Aorta (tissue), 5 donors: ENCODE measurements at places on chromosomes 2 and 18. TPM values are rescaled to one million over a fixed set of nuclear protein-coding genes. Genes with fewer than 3 reads are reported as not detected.

- no peaks in the 10 kb centered on the region for H3K27me3 ChIP-seq
- no peaks in the 10 kb centered on the region for H3K4me1 ChIP-seq
- H3K27ac ChIP-seq: no peak overlapping the region
- DNase-seq: no peak
- H3K4me3 ChIP-seq: no peak overlapping the region
These were observed 38.6 kb downstream of the ALPK2 start for GRCh38 chr18:58590254-58590653.

DNA sequence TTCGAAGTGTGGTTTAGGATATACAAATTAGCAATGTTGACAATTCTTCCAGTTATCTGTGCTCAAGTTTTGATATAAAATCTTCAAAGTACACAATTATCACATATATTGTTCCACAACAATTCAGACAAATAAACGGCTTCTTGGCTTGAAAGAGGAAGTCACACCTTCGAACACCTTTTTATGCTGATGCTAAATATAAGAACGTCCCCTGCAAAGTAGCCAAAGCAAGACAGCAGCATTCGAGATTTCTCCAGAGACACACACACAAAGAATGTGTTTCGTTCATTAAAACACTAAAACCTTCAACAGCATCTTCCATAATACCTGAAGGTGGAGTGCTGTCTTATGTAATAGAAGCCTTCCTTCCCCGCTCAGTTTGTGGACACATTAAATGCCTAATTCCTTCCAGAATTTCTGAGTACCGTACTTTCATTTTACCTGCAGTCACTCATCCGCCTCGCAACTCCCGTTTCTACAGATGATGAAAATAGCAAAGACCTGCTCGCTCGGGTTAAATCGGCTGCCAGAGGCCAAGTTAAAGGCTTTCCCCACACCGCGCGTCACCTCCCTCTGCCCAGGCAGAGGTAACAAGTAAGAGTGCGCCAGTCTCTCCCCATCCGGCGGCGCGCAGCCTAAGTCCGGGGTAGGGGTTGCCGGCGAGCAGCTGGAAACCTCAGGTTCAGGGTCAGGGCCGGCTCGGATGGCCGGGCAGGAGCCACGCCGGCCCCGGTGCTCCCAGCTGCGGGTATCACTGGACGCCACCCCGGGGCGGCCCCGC lies 847 bp downstream of the SERPINE2 start:
- H3K4me3 ChIP-seq: peak overlapping the region; percentile 65
- DNase-seq: peak; percentile 48
- H3K27me3 ChIP-seq: no peaks in the 10 kb centered on the region
- H3K4me1 ChIP-seq: no peaks in the 10 kb centered on the region
- no peaks in the 10 kb centered on the region for H3K36me3 ChIP-seq

GRCh38 chr2:201038855-201039254 lies 32.6 kb downstream of the HYCC2 start:
- H3K4me3 ChIP-seq: no peak overlapping the region
- DNase-seq: no peak
- no peaks in the 10 kb centered on the region for H3K36me3 ChIP-seq
- no peaks in the 10 kb centered on the region for H3K27me3 ChIP-seq
- no peaks in the 10 kb centered on the region for H3K4me1 ChIP-seq

- no peaks in the 10 kb centered on the region for H3K27me3 ChIP-seq
- H3K27ac ChIP-seq: no peak overlapping the region
- H3K4me1 ChIP-seq: no peaks in the 10 kb centered on the region
These were observed 97.4 kb upstream of the STK17B start for GRCh38 chr2:196268538-196269338.

GRCh38 chr2:219919506-219919905 lies 292.1 kb downstream of the SLC4A3 start:
- no peak overlapping the region for H3K4me3 ChIP-seq
- H3K36me3 ChIP-seq: no peaks in the 10 kb centered on the region
- no peak for DNase-seq
- H3K4me1 ChIP-seq: no peaks in the 10 kb centered on the region

MSH6 gene
- 29.4 TPM for total RNA-seq

ACVR2A gene
- total RNA-seq: 11.5 TPM

DNA sequence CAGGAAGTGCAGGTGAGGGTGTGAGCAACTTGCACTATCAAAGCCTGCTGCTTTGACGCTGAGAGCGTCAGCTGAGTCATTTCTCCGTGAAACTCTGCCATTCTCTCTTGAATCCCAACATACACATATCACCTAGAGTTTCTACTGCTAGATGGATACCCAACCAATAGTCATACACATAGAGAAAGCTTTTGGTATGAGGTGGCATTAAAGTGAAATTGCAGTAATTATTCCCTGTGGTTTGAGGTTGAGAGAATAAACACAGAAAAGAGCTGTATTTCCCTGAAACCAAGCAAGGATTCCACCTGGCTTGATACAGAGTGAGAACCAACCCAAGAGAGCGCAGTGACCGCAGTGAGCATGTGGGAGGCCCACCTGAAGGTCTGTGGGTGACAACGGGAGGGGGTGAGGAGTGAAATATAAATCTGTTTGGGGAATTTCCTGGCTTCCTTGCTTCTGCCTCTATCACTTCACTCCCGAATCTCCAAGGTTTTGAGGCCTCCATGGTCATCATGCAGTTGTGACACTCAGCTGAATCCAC lies 28.8 kb upstream of the TMEM18 start:
- no peak for DNase-seq
- no peaks in the 10 kb centered on the region for H3K4me1 ChIP-seq
- H3K4me3 ChIP-seq: no peak overlapping the region
- no peak overlapping the region for H3K27ac ChIP-seq
- H3K27me3 ChIP-seq: no peaks in the 10 kb centered on the region

SGPP2 gene
- not detected for total RNA-seq

DNA sequence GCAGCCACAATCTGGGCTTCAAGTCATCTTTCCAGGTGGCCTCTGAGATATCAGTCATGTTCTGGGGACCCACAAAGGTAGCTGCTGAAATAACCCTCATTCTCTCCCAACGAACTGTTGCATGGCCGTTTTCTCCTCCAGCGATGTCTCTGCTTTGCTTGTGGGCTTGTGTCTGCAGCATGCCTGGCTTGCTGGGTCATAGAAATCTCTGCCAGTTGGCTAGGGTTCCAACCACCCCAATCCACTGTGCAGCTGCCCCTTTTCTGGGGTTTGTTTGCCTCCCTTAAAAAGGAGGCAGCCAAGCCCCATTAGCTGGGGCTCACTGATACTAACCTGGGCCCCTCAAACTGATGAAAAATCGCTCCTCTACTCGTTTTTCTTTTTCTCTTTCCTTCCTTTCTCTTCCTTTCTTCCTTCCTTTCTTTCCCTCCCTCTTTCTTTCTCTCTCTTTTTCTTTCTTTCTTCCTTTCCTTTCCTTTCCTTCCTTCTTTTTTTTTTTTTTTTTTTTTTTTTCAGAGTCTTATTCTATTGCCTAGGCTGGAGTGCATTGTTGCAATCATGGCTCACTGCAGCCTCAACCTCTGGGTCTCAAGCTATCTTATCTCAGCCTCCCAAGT lies 680.0 kb downstream of the EPHA4 start:
- no peak overlapping the region for H3K27ac ChIP-seq
- no peak for DNase-seq
- H3K27me3 ChIP-seq: no peaks in the 10 kb centered on the region
- no peaks in the 10 kb centered on the region for H3K4me1 ChIP-seq
- H3K4me3 ChIP-seq: no peak overlapping the region

CNGA3 gene
- total RNA-seq: not detected

- H3K27me3 ChIP-seq: no peaks in the 10 kb centered on the region
- H3K36me3 ChIP-seq: no peaks in the 10 kb centered on the region
- no peak overlapping the region for H3K27ac ChIP-seq
- no peaks in the 10 kb centered on the region for H3K4me1 ChIP-seq
These were observed 101.5 kb upstream of the DNER start for GRCh38 chr2:229815858-229816257.
